BE2C (cell line): ENCODE measurements at places on chromosomes 2 and 18.

GRCh38 chr2:216350214-216350791 lies 22.0 kb downstream of the MARCHF4 start:
- no peak for DNase-seq

- no peak for DNase-seq
Observed at GRCh38 chr2:169741-170140, 94.1 kb downstream of the SH3YL1 start.

- DNase-seq: no peak
Observed at GRCh38 chr18:6509417-6509816, 94.7 kb upstream of the L3MBTL4 start.

GRCh38 chr2:169845016-169845415 lies 17.8 kb downstream of the UBR3 start:
- DNase-seq: no peak

- DNase-seq: no peak
Observed at GRCh38 chr2:85308201-85308600, 19.6 kb downstream of the TGOLN2 start.

- DNase-seq: no peak
Observed at GRCh38 chr2:15809404-15809803, 130.9 kb upstream of the MYCN start.

GRCh38 chr2:181790716-181791649 lies 100.5 kb upstream of the ITPRID2 start:
- DNase-seq: no peak

DNA sequence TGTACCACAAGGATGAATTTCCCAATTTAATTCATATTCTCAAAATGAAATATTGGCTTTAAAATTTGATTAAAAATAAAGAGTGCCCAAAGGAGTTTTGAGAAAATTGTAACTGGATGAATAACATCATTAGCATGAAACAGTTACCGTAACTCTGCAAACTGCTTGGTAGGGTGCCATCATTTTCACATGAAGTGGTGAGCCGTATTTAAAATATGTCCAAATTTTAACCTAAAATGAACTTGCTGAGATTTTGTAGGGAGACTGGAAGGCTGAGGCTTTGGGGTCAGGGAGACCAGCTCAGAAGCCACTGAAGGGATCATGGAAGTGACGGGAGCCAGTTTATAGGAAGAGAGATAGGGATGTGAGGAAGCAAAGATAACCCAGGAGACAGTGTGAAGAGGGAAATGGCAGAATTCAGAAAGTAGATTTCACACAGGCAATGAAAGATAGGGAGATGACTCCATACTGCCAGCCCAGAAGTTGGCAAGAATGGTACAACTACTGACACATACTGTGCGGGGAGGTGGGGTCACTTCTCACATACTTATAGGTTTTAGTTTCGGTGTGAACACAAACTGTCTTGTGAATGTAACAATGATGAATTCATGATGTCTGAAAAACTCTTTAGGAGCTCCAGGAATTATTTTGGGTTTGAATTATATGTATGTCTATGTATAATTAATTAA lies 53.8 kb downstream of the EFEMP1 start:
- DNase-seq: no peak

- no peak for DNase-seq
Observed at GRCh38 chr2:62787386-62787785, 81.9 kb downstream of the EHBP1 start.

DNA sequence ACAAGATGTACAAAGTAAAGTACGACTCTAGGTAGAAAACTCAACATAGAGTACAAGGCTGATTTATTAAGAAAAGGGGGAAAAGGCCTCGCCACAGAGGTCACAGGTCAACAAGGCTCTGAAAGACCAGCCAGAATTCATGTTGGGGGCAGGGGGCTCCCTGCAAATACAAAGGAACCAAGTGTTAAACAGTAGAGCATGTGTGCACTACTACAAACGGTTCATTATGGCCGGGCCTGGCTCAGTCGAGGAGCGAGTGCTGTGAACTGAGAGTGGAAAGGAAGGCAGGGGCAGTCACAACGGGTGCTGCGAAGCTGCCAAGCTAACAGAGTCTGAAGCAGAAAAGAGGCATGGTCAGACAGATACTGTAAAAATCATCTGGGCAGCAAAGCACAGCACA lies 77.1 kb downstream of the MBOAT2 start:
- DNase-seq: no peak

DNA sequence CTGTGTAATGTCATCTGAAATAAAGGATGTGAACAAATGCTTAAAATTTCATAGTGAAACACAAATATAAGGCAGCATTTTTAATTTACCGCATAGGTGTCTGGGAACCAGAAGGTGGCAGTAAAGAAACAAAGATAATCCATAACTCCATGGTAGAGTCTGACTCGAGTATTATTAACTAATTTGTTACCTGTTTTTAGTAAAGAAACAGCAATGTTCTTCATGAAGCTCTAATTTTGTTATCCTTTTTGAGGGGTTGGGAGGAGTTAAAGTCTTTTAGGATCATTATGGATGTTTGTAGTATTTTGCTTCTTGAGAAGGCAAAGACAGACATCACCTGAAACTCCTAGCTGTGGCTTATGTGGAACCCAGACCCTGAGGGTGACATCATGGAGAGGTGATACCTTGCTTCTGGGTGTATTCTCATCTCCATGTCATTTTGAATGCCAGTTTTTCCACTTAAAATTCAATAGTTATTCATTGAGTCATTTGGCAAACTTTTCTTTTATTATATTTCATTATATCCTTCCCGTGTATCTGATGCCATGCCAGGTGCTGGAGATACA lies 286.2 kb upstream of the EPAS1 start:
- no peak for DNase-seq

- DNase-seq: no peak
Observed at GRCh38 chr18:29060349-29060748, 883.4 kb upstream of the CDH2 start.

GRCh38 chr2:20868377-20868776 lies 45.5 kb upstream of the LDAH start:
- DNase-seq: no peak

GRCh38 chr2:189016311-189016861 lies 42.2 kb downstream of the COL3A1 start:
- no peak for DNase-seq

DNA sequence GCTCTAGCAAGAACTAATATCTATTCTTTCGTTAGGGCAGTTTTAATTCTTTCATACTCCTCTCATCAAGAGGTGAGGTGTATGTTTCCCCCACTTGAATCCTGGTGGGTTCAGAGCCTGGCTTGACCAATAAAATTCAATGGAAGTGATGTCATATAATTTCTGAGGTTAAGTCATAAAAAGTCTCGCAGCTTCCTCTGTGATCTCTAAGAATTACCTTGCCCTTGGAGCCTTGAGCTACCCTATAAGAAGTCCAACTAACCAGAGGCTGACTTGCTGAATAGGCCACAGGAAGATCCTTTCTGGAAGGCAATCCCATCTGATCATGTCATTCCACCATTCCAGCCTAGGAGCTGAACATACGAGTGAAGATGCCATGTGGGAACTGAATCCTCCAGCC lies 26.1 kb upstream of the INO80D start:
- no peak for DNase-seq

- no peak for DNase-seq
Observed at GRCh38 chr2:200193791-200194190, 112.7 kb upstream of the SPATS2L start.

- DNase-seq: no peak
Observed at GRCh38 chr18:13989199-13989598, 73.9 kb upstream of the MC2R start.

- peak; percentile 76 for DNase-seq
Observed at GRCh38 chr2:176454893-176455815, 185.9 kb downstream of the MTX2 start.

DNA sequence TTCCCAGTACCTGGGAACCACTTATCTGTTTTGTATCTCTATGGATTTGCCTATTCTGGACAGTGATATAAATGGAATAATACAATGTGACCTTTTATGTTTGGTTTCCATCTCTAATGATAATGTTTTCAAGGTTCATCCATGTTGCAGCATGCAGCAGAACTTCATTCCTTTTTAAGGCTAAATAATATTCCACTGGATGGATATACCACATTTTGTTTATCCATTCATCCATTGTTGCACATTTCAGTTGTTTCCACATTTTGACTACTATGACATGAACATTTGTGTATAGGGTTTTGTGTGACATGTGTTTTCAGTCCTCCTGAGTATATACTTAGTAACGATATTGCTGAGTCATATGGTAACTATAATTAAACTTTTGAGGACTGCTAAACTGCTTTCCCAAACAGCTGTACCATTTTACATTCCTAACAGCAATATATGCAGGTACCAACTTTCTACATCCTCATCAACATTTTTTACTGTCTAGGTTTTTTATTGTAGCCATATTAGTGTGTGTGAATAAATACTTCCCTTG lies 17.7 kb upstream of the MARCHF7 start:
- DNase-seq: no peak

DNA sequence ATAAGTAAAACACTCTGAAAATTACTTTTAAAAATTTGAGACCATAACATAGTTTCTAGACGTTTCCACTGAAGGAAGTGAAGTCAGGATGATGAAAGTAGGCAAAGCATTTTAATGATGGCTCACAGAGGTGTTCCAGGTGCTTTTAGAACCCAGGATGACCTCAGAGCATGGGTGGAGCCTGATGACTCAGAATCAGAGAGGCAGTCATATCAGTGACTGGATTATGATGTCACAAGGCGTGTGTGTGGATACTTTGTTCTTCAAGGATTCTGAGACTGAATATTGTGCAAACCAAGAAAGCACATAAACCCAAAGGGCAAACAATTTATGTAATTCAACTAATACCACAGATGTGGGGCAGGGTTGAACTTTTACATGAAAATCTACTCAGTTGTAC lies 208.0 kb upstream of the FBXO11 start:
- no peak for DNase-seq

DNA sequence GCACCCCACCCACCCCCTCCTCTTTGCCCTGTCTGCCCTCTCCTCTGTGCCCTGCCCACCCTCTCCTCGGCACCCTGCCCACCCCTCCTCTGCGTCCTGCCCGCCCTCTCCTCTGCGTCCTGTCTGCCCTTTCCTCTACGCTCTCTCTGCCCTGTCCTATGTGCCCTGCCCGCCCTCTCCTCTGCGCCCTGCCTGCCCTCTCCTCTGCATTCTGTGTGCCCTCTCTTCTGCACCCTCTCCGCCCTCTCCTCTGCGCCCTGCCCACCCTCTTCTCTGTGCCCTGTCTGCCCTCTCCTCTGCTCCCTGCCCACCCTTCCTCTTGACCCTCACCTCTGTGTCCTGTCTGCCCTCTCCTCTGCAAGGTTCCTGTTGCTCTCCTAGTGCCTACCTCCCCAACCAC lies 233.6 kb downstream of the SMAD2 start:
- DNase-seq: no peak

DNA sequence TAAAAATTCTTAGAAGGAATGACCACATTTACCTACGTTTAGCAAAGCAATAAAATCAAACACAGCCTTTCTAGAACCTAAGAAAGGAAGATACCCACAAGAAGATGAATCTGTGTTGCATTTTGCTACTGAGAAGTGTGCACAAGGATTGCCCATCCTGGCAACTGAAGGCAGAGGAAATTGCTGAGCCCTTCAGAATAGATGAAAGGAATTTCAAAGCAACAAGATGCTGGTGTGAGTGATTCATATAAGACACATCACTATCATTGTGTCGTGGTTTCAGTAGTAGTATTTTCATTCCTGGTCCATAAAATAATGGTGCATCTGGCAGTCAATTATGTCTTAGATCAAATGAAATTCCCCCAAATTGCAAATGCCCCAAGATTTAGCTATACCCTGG lies 48.4 kb upstream of the ANKRD44 start:
- no peak for DNase-seq

DNA sequence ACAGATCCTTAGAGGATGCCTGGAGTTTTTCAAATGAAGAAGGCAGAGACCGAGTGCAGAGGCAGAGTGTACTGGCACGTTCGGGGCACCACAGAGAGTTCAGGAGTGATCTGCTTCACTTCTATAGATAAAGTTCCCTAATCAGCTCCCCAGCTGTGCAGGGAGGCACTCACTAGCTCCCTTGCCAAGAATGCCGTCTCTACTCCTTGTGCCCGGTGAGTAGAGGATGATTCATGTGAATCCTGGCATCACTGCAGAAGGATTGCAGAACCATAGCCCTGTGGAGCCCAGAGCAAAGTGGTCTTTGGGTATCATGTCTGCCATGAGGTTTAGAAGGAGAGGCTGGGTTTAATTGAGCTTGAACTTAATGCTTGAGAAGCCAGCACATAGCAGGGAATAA lies 510.1 kb upstream of the RAB6C start:
- no peak for DNase-seq

DNA sequence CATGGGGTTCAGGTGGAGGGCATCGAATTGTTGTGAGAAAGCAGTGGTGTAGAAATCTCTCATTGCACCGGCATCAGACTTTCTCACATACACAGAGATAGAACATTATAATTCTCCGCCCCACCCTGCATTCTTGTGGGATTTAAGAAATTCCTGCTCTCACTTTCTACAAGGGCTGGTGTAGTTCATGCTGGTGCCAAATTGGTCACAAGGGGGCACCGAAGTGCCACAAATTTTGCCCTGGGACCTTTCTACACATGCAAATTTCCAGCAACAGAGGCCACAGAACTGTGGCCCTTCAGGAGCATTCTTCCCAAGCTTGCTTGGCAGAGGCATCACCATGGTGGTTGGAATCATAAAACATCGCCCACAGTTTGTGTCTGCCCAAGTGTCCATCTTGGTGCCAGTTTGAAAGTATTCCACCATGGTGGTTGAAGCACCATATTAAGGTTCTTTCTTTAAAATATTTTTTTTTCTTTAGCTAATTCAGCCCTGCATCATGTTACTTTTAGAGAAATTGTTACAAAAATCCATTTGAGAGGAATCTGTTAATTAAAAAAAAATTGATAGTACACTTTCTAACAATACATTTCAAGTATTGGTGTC lies 521.2 kb upstream of the FANCL start:
- DNase-seq: peak; percentile 51

DNA sequence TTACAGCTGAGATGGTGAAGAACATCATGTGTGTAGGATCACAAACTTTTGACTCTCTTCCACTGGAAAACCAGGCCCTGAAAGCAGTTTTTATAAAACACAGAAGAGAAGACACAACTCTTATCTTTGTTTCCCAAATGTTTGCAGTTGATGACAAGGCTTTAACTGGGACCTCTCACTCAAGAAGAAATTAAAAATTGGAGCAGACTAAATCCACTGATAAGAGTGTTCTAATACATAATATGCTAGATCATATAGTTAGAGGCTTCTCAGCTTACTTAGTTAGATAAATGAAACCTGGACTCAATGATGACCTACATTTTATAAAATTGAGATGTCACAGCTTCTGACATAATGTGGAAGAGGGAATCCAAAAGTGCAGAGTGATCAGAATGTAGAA lies 158.3 kb upstream of the WDSUB1 start:
- no peak for DNase-seq

- no peak for DNase-seq
Observed at GRCh38 chr2:64007924-64008323, 11.3 kb downstream of the VPS54 start.
